ENCODE measurements at places on chromosomes 1 and 21. TPM values are rescaled to one million over a fixed set of nuclear protein-coding genes. Genes with fewer than 3 reads are reported as not detected.

DNA sequence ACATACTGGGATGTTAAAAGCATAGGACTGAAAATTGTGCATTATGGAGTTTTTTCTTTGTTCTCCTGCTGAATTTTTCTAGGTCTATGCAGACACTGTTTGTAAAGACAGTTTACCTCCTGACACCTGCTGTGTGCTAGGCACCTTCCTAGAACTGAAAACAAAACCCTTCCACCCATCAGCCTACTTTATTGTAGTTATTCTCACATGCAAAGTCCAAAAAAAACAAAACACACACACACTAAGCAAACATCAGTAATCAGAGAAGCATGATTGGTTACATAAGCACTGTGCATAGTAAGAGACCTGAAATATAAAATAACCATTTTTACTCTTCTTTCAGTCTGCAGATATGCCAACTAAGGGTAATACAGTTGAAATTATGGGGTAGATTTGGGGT is 195.1 kb downstream of the CRB1 start:
- DNase-seq: no peak

- DNase-seq: no peak
Observed at GRCh38 chr1:182397653-182398393, 2.6 kb downstream of the TEDDM1 start.

DNA sequence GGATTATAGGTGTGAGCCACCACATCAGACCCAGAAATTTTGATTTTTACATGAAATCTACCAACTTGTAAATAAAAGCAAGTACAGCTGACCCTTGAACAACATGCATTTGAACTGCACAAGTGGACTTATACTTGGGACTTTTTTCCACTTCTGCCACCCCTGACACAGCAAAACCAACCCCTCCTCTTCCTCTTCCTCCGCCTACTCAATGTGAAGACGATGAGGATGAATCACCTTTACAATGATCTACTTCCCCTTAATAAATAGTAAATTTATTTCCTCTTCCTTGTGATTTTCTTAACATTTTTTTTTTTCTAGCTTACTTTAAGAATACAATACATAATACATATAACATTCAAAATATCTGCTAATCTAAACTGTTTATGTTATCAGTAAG is 17.5 kb upstream of the YRDC start:
- DNase-seq: no peak

GRCh38 chr1:111987502-111987901 is 2.0 kb downstream of the KCND3 start:
- DNase-seq: no peak

Gene PDIK1L
- polyA plus RNA-seq: 28.8 TPM

GRCh38 chr1:45929257-45929687 is 125.9 kb downstream of the MAST2 start:
- no peak for DNase-seq

- no peak for DNase-seq
Observed at GRCh38 chr1:9844106-9844505, 20.3 kb upstream of the CLSTN1 start.

DNA sequence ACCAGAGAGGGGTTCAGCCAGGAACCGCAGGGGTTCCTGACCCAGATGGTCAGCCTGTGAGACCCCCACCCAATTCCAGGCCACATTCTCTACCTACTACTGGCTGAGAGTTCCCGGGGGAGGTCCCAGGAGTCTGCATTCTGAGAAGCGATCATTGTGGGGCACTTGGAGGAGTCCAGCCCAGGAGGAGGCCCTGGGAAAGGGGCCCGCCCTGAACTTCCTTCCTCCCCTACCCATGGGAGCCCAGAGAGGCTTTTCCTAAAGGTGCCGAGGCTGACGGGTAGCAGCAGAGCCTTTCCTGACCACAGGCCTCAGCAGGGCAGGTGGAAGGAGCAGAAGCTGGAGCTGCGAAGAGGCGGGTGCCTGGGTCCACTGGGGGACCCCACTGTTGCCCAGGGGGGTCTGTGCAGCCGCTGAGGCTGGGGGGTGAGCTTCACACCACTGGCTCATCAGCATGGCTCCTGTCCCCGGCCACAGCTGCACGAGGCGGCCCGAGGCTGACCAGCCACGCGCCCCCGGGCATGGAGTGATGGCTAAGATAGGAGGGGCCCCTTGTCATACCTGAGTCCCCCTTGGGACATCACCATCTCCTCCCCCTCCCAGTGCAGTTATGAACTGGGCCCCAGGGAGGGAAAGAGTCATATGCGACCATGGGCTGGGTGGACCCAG is 127.7 kb downstream of the PRDM16 start:
- no peak for DNase-seq

DNA sequence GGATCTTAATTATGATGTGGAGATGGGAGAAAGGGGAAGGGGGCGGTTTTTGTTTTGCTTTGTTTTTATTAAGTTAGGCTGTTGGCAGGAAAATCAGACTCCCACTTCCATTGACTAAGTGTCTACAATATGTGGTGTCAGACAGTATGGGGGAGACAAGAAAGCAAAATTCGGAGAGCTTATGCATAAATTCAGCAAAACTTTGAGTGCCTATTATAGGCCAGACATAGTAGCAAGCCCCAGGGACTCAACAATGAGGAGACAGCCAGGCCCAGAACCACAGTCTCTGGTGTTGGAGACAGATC is 835 bp upstream of the TSPAN2 start:
- DNase-seq: no peak

Gene CCNL2
- 303 TPM for polyA plus RNA-seq

Gene MIB2
- 100 TPM for polyA plus RNA-seq

DNA sequence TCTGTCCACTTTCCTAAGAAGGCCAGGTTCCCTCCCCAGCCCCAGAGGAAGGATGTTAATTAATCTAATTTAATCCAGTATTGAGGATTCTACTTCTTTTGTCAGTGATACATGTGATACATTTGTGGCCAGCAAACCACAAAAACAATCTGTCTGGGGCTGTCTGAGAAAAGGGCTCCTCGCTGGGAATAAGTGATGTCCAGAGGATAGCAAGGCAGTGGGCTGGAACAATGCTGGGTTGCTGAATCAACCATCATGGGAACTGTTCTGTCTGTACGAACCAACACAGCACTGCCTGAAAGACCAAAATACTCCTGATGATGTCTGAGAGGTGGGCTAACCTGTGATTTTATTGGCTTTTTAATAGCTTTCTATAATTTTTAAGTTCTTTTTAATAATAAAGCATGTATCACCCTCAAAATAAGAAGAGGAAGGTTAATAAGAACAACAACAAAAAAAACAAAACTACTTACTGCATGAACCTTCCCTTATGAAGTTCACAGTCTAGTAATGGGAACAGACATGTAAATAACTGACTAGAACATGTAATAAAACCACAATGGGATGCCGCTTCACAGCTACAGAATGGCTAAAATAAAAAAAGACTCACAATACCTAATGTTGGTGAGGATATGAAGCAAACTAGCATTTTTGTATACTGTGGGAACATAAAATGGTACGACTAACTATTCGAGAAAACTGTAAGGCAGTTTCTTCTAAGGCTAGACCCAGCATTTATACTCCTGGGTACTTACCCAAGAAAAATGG is 11.4 kb upstream of the ADAR start:
- no peak for DNase-seq

DNA sequence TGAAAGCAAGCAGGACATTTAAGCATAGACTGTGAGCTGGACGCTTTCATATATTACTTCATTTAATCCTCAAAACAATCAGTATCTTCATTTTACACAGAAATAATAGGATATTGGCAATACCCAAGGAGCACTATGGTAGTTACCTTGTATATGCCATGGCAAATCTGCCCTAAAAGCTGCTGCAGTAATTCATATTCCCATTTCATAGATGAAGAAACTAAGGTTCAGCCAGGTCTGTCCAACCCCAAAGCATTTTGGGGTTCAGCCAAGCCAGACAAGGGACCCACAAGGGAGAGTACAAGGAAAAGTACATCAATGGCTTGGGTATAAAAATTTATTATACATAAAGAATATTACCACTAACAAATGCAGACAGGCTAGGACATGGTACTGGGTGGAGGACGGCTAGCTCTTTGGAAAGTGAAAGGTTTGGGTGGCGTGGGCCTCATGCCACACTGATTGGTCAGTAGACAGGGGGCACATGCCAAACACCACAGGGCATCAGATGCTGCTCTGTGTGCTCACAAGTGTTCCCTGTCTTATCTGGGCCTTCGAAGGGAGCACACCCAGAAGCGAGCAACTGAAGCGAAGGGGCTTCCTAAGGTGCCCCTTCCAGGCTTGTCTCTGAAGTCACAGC is 23.9 kb upstream of the PTAFR start:
- no peak for DNase-seq

- DNase-seq: no peak
Observed at GRCh38 chr1:168320800-168321450, 40.2 kb downstream of the TBX19 start.

DNA sequence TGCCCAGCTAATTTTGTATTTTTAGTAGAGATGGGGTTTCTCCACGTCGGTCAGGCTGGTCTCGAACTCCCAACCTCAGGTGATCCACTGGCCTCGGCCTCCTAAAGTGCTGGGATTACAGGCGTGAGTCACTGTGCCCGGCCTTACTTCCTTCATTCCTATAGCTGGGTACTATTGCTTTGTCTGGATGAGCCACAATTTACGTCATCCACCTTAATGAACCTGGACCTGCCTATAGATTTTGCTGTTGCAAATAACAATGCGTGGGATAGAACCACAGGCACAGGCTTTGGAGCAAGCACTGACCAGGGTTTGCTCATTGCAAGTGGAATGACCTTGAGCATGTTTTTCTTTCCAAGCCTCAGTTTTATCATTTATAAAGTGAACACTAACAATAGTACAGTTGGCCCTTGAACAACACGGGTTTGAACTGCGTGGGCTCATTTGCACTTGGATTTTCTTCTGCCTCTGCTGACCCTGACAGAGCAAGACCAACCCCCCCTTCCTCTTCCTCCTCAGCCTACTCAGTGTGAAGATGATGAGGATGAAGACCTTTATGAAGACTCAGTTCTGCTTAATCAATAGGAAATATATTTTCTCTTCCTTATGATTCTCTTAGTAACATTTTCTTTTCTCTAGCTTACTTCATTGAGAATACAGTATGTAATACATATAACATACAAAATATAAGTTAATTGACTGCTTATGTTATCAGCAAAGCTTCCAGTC is 33.3 kb upstream of the BECN2 start:
- no peak for DNase-seq

- DNase-seq: no peak
Observed at GRCh38 chr21:35352793-35353192, 303.7 kb upstream of the RUNX1 start.

Gene TNNT2
- polyA plus RNA-seq: 1.9 TPM

Gene RGS4
- 35.2 TPM for polyA plus RNA-seq

DNA sequence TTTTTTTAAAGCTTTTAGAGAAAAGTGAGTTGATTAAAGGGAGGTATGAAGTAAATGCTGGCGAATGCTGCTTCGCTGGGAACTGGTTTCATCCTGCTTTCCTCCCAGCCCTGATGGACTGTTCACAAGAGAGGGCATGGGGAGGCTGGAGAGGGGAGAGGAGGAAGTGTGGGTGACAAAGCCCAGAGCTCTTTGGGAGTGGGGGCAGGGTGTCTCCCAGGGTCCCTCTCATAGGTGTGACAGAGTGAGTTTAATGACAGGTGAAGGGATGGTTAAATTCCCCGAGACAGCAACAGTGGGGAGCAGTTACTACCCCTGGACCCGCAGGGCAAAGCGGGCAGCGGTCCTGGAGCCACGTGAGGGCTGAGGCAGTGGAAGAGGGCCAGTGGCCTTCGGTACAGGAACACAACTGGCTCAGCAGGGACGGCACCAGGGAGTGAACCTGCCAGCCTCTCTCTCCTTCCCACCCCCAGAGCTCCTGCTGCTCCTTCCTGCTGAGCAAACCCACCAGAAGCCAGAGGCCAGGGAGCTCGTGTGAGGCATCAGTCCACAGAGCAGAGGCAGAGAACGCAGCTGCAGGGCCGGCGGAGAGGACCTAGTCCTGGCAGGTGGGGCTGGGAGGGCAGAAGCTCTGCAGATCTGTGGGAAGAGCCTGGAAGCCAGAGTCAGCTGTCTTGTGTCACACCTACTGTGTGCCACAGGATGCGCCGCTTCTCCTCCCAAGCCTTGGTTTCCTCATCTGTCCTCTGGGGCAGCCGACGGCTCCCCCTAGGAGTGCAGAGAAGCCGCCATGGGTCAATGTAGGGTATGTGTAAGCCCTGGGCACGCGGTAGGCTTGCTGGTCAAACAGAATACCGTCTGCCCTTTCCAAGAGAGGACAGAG is 20.9 kb upstream of the LRP8 start:
- DNase-seq: no peak

Gene ANKRD34A
- 9.2 TPM for polyA plus RNA-seq

GRCh38 chr21:39080366-39080765 is 102.9 kb downstream of the PSMG1 start:
- DNase-seq: no peak

DNA sequence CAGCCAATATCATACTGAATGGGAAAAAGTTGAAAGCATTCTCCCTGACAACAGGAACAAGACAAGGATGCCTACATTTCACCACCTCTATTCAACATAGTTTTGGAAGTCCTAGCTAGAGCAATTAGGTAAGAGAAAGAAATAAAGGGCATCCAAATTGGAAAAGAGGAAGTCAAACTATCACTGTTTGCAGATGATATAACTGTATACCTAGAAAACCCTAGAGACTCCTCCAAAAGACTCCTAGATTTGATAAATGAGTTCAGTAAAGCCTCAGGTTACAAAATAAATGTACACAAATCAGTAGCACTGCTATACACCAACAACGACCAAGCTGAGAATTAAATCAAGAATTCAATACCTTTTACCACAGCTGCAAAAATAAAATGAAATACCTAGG is 171.3 kb upstream of the HP1BP3 start:
- no peak for DNase-seq

GRCh38 chr1:24926563-24927249 is 3.4 kb downstream of the RUNX3 start:
- no peak for DNase-seq

Gene CHIT1
- polyA plus RNA-seq: 0.69 TPM

- DNase-seq: no peak
Observed at GRCh38 chr1:197920414-197921117, 3.4 kb downstream of the LHX9 start.

DNA sequence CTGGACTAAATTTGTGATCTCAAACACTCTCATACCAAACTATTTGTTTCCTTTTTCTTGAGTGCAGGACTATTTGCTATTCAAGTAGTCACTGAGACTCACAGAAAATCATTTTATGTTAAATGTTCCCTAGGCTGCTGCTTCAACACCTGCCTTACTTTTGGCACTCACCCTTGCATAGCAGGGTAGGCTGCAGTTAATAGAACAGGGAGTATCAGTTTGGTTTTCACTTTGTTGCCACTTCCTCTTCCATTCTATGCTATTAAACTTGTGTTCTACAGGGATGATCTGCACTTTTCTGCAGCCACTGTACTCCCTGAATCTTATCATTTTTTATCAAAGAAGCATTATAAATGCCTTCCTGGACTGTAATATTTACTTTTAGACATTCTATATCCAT is 148.7 kb upstream of the PRMT6 start:
- DNase-seq: no peak

- no peak for DNase-seq
Observed at GRCh38 chr1:46721686-46722205, 2.8 kb upstream of the EFCAB14 start.

Measured in spinal cord (tissue), 10 donors.